Chondrocyte (in vitro differentiated cells): ENCODE measurements at places on chromosomes 4 and X.

GRCh38 chr4:113858924-113859323, 97.4 kb upstream of the CAMK2D start:
- no peak for DNase-seq

DNA sequence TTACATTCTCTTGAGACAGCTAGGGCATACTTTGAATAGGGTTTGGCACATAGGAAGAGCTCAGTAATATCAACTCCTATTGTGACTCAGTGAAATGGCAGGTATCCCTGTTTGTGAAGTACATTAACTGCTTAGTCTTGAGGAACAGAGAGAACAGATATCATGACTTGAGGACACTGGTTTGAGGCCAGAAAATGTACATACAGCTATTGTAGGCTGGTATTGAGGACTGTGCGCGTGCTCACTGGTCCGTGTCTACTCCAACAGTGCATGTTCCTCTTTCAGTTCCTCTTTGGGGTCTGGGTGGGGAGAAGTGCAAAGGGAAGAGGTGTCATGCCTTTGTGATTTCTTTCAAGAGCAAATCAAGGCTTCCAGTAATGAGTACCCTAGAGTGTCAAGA, 34.6 kb upstream of the TBC1D9 start:
- no peak for DNase-seq

- DNase-seq, result no peak
Measured at GRCh38 chr4:43990963-43991362, 457.6 kb downstream of the KCTD8 start.

GRCh38 chrX:101395789-101396188, 5.0 kb downstream of the RPL36A start:
- DNase-seq, result no peak

DNA sequence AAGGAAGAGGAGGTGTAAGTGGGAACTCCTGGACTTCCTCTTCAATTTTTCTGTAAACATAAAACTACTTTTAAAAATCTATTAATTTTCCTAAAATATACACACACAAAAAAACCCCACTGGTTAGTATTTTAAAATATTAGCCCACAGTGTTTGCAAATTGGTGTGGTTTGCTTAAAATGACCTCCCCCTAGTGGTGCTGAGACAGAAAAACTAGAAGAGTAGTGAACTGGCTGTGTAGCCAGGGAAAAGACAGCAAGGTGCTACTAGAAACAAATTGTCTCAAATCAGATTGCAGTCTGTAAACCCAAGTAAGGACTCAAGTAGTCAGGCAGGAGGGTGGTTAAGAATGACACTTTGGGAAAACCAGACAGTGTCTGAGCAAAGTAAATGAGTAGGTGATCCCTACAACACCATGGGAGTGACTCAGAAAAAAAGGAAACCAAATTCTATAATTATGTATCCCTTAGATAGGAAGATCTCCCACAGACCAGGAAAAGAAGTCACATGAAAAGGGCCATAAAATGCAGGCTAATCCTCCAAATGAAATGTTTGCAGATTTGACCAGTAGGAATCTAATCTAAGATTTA, 26.0 kb downstream of the AMTN start:
- DNase-seq, result no peak

GRCh38 chr4:8229331-8229975, 30.4 kb downstream of the SH3TC1 start:
- DNase-seq, result no peak

GRCh38 chr4:88759039-88759894, 61.6 kb upstream of the NAP1L5 start:
- no peak for DNase-seq

DNA sequence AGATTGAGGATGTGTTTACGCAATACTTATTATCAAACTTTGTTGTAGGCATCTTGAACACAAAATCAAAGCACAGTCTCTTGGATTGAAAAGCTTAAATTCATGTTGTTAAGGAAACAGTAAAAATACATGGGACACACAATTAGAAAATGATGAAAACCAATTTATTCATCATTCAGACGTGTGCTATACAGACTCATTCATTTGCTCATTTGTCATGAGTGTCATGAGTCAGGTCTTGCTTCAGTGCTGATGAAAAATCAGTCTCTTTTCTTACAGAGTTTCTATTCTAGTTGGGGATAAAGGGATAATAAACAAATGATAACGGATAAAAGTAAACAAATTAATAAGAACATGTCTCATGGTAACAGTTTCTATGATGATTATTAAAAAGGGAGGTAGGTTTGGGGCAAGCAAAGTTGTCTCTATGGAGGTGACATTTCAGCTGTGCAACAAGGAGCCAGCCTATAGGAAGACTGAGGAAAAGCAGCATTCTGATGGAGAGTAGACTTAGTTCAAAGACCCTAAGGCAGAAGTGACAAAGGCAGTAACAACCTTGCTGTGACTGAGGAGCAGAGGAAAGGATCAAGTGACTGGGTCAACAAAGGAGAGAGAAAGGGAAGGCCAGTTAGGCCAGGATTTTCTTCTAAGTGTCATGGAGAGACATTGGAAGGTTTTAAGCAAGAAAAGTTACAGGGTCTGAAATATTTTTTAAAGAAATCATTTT, 224.0 kb upstream of the HHIP start:
- no peak for DNase-seq

- no peak for DNase-seq
Measured at GRCh38 chrX:46294234-46294633, 251.0 kb downstream of the ZNF674 start.

DNA sequence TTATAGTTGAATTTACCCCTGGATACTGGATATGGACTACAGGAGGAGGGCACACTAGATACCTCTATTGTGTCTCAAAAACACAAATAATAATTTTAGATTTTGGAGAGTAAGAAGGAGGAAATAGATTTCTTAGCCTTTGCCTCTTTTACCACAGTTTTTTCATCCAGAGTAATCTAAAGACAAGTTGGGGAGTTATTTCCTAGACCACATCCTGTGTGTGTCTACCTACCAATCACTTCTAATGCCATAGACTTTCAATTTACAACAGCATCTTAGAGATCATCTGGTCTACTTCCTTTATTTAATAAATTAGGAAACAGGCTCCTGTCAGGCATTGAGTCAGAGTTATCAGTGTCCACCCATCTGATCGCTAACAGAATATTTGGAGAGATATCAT, 191.5 kb downstream of the EDA start:
- DNase-seq, result no peak

GRCh38 chr4:138487670-138488069, 245.5 kb upstream of the SLC7A11 start:
- no peak for DNase-seq

DNA sequence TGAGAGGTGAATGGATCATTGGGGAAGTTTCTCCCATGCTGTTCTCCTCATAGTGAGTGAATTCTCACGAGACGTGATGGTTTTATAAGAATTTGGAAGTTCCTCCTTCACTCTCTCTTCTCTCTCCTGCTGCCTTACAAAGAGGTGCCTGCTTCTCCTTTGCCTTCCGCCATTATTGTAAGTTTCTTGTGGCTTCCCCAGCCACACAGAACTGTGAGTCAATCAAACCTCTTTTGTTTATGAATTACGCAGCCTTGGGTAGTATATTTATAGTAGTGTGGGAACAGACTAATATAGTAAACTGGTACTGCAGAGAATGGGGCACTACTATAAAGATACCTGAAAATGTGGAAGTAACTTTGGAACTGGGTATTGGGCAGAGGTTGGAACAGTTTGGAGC, 7.8 kb upstream of the CTAG2 start:
- DNase-seq, result no peak

- DNase-seq, result no peak
Measured at GRCh38 chr4:32147446-32148085, 1427.4 kb downstream of the PCDH7 start.
